ENCODE measurements at places on chromosomes 2 and 18.

- DNase-seq: no peak
Measured at GRCh38 chr2:156471762-156472161, 35.6 kb downstream of the GPD2 start.

GRCh38 chr2:218999881-219000568 is 6.8 kb upstream of the CRYBA2 start:
- DNase-seq: no peak

- peak; percentile 83 for DNase-seq
Measured at GRCh38 chr2:176455816-176456291, 186.6 kb downstream of the MTX2 start.

DNA sequence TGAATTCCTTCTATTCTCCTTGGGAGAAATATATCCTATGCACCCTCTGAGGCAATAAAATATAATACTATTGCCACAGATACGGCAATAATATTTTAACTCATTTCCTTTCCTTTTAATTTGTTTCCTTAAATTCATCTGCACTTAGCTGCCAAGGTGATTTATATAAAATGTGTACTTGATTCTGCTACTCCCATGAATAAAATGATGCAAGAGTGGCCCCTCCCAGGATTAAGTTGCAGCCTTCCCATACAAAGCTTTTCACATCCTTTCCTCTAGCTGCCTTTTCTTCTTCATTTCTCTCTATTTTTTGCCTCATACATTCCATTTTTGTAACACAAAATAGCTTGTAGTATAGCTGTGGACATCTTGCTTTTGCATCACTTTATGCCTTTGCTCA is 464.1 kb upstream of the ZEB2 start:
- no peak for DNase-seq

GRCh38 chr18:47677952-47678351 is 252.5 kb downstream of the SMAD2 start:
- no peak for DNase-seq

- no peak for DNase-seq
Measured at GRCh38 chr2:197103363-197103762, 176.9 kb upstream of the PGAP1 start.

DNA sequence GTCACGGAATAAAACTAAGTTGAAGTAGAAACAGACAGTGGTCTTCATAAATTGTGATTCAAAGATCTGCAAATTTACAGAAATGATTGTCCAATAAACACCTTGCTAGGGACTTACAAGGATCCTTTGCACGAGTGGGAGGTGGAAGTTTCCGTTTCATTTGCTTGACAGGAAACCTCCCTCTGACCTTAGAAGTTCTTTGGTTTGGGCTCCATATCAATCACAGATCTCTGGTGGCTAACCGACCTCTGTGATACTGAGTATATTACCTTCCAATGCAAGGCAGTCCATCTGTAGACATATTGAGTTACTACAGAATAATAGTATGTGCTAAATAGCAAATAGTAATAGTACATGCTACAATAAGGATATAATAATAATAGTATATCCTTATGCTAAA is 33.7 kb upstream of the RNF152 start:
- no peak for DNase-seq

- DNase-seq: peak; percentile 65
Measured at GRCh38 chr18:5895299-5895875, at the start of gene TMEM200C. TMEM200C (minus strand) TSS chr18:5895522; CDS start chr18:5892063, 3,459 bp downstream.

DNA sequence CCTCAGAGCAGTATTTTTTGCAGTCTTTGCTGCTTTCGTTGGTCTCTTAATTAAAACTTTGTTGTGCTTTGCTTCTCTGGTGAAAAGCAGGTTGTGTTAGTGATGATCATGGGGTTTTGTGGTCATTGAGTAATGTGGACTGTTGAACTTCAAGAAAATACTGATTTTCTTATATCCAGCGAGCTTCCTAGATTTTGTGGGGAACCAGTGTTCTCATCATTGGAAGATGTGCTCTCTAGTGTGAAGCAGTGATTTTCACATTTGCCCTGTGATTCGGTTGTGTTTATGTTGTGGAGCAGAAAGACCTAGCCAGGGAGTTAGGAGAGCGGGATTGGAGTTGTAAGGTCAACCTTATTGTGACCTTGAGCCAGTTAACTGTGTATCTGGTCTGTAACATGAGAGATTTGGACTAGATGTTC is 12.4 kb downstream of the ASAP2 start:
- no peak for DNase-seq

DNA sequence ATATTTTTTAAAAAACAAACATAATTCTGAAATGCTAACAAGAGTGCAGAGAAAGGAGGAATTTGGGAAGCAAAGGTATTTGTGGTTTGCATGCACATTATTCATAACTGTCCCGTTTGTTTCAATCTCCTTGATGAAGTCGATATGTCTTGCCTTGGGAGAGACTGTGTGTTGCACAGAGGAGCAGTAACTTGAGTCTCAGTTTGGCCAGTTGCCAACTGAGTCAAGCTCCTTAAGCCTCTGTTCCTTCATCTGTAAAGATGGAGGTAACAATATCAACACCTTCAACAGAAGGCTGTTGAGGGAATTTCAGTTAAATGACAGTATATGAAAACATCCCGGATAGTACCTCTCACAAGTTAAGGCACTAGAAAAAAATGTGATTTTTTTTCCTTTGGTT is 226.2 kb downstream of the ASXL3 start:
- no peak for DNase-seq

GRCh38 chr18:55121397-55122170 is 162.3 kb upstream of the CCDC68 start:
- DNase-seq: no peak

GRCh38 chr18:28777756-28778155 is 600.8 kb upstream of the CDH2 start:
- no peak for DNase-seq

DNA sequence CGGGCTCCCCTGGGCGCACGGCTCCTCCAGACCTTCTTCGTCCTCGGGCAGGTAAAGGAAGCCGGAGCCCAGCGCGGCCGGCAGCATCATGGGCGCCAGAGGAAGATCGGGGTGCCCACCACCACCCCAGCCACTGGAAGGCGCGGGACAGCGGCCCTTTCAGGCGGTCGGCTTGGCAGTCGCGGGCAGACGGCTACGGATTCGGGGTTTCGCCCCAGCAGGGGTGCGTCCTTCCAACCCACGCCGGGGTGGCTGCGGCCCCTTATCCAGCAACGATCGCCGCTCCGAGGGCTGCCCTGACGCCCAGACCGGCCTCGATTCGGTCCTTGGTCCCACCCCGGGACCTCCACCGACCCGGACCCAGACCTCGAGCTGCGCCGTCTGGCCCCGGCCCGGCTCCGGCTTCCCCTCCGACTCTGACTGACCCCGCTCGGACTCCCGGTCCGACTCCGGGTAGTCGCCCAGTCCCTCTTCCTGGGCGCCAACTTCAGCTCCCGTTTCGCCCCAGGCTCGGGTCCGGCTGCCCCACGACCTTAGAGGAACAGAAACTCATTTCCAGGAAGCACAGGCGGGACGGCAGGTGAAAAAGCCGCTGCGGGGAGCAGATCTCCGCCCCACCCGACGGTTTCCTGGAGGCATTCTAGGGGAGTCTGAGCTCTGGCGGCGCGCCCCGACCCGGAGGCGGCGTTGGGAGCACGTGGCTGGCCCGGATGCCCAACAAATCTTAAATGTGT is 30.2 kb upstream of the SSB start:
- DNase-seq: peak; percentile 71

DNA sequence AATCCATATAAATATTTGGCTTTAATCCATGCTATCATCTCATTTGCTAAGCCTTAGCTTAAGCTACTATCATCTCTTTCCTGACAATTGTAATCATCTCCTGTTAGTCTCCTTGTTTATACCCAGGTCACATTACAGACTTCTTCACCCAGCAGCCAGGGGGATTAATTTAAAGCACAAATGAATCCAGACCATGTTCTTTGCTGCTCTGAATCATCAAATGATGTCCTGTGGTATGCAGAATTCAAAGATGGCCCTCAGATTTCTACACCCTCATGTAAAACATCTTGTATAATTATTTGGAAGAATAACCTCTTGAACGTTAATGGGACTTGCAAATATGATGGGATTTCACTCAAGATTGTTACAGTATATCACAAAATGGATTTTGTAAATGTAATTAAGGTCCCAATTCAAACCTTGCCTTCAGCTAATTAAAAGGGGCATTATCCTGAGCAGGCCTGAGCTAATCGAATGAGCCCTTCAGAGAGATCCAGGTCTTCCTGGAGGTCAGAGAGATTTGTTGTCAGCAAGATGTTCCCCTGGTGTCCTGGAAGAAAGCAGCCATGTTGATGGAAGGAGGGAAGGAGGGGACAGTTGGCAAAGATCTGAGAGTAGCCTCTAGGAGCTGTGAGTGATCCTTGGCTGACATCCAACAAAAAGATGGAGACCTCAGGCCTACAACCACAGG is 241.1 kb upstream of the MMADHC start:
- no peak for DNase-seq

DNA sequence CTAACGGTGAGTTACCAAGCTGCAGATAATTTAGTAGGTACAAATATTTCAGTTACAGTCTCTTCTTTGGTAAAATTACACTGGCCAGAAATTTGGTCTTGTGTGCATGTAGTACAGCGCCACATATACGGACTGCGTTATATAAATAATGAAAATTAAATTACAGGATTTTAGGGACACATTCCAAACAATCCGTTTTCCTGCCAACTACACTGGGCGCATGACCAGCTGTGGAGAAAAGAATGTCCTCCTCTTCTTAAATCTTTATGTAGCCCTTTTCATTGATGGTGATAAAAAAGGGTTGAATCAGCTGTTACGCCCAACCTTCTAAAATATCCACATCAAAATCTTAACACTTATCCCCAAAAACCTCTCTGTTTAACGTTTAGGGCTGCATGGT is 37.5 kb downstream of the TCF4 start:
- DNase-seq: no peak

DNA sequence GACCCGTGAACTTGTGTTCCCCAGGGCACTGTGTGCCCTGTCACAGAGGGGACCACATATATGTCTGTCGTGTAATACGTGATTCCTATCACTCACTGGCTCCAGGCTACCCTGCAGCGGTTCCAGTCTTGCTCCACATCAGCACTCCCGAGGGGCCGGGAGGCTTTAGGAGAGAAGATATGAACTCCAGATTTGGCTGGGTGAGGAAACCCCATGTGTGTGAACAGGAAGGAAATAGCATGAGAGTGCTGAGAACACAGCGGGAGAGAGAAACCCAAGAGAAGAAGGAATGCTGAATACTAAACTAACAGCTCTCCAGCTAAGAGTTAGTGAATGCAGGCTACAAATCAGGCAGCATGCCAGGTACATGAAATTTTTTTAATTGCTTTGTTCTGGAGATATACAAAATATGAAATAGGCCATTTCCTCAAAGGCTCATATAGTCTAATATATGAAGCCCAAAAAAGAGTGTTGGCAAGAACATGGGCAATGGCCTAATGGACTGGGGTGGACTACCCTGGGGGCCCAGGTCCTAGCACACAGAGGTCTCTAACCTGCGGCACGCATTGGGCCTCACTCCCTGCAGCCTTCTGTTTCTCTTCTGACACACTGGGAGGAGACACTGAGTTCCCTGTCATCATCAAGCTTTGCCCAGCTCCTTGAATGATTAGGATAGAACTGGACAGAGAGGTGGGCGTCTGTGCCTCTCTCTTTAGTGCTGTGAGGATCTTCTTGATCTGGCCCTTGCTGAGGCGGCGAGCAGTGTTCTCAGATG is 372.8 kb upstream of the RAB6C start:
- no peak for DNase-seq

- DNase-seq: no peak
Measured at GRCh38 chr2:231583982-231584381, 8.7 kb upstream of the TEX44 start.

DNA sequence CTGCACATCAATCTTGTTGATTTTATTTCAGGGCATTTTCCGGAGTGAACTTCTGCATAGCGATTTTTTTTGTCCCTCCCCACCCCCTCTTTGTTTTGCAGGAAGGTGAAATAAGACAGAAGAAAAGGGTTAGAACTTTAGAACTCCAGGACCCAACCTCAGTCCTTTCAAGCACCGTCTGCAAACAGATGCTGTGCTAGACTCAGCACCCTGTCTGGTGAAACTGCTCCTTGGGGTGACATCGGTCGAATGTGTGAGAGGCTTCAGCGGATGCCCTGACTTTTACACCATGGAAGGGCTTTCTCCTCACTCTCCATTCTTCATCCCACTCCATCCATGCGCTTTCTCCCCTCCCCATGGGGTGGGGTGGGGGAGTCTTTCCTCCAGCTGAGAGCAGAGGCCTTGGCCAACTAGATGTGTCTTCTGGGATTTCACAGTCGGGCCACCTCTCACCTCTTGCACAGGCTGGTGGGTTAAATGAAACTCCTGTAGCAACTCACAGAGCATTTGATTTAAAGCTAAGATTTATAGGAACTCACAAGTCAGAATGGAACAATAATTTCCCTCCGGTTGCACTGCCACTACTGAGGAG is 43.3 kb upstream of the EDAR start:
- DNase-seq: no peak

DNA sequence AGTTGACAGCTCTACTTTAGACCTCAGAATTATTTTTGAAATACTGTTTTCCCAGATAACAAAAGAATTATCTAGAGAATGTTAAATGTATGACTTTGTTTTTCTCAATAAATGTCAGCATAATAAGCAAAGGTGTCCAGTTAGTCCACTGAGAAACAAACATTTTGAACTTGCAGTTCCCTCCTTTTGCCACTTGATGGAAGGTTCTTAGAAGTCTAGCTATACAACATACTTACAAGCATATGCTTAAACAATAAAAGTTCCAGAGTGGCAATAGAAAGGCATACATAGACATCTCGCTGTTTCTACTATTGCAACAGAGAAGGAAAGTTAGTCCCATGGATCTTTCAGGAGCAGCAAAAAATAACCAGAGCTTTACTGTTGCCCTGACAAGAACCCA is 11.8 kb downstream of the NDUFA10 start:
- no peak for DNase-seq

- no peak for DNase-seq
Measured at GRCh38 chr18:22667616-22668422, 250.1 kb upstream of the CTAGE1 start.

GRCh38 chr2:143083636-143084035 is 45.6 kb upstream of the ARHGAP15 start:
- no peak for DNase-seq

DNA sequence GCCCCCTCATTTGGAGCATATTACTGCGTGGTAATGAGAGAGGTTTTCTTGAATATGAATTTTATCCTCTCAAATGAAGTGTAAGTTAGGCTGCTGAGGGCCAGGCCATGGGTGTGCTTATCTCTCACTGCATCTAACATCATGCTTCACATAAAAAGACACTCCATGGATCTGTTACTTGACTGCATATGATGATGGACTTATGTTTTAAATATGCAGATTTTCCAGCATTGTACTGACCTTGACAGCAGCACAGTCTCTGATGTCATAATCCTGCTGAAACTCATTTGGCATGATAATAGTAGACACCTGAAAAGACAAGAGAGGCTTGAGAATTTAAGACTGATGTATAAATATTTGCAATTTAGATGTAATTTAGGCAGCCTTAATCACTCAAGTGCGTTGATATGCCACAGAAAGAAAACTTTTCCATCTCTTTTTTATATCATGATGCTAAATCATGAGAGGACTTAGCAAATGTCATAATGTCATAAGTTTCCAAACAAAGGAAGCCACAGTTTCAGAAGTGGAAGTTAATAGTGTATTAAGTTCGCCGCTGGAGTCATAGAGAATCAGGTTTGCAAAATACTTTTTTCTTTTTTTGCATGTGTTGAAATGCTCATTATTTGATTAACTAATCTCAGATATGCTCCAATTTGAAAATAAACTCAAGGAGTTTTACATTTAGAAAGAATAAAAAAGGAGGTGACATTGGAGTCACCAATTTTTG is 62.7 kb upstream of the CD302 start:
- no peak for DNase-seq

Data from Right ventricle myocardium inferior (tissue), 1 donor.